ENCODE measurements at places on chromosomes 12 and 14. TPM values are rescaled to one million over a fixed set of nuclear protein-coding genes. Genes with fewer than 3 reads are reported as not detected.

Gene CCDC196
- not detected for total RNA-seq

Gene CAPZA3
- total RNA-seq = not detected

Gene ARHGEF40
- total RNA-seq = 44.6 TPM

Gene PALS1
- total RNA-seq = 26.7 TPM

Gene CD69
- total RNA-seq = not detected

Gene FZD10
- 0.35 TPM for total RNA-seq

Gene B4GALNT1
- 2.4 TPM for total RNA-seq

Gene TAS2R20
- 3.9 TPM for total RNA-seq

Gene HCFC2
- total RNA-seq = 0.54 TPM

Gene GALNT6
- total RNA-seq = 20.2 TPM

Gene GPR162
- 5.0 TPM for total RNA-seq

Gene TOMM20L
- total RNA-seq = not detected
